ENCODE measurements at places on chromosomes 3 and 15.

GRCh38 chr15:43118286-43118685 lies 12.4 kb upstream of the UBR1 start:
- DNase-seq, result no peak

DNA sequence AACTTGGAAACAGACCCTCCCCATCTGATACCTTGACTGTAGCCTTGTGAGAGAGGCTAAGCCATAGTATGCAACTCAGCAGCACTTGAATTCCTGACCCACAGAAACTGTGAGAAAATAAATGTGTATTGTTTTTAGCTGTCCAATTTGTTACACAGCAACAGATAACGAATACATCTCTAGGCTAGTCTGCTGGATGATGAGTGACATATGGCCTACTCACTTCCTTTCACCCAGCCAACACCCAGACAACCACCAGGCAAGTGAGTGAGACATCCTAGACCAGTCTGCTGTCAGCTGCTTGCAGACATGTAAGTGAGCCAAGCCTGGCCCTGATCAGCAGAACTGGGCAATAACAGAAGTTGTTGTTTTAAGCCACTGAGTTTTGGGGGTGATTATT lies 19.2 kb upstream of the SMAD6 start:
- DNase-seq, result no peak

- DNase-seq, result no peak
These were observed 30.2 kb downstream of the ZNF710 start for GRCh38 chr15:90031231-90031791.

DNA sequence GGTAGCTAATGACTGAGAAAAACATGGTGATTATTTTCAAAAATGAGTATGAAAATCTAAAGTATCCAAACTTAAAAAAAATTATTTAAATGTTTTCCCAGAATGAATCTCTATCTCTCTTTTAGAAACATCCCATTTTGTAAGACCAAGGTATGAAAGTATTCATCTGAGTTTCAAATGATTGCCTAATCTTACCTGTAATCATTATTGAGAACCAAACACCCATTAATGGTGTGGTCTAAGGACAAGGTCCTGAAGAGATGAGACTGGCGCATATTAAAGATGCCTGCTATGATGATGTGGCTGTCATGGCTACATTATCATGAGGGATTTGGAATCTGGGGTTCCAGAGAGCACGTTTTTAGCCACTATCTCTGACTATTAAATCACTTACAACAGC lies 165.5 kb downstream of the VGLL4 start:
- no peak for DNase-seq

Data from stimulated activated CD8-positive, alpha-beta memory T cell treated with anti-CD3 and anti-CD28 coated beads, Interleukin-4, amount 100 ng/mL, for 4 hours (primary cell).